Upper lobe of left lung (tissue), 6 donors: ENCODE measurements at places on chromosomes 11 and 22. TPM values are rescaled to one million over a fixed set of nuclear protein-coding genes. Genes with fewer than 3 reads are reported as not detected.

KRTAP5-8 gene
- total RNA-seq: not detected

MYOD1 gene
- total RNA-seq: not detected

NTM gene
- 4.1 TPM for total RNA-seq

P2RX6 gene
- total RNA-seq: 0.46 TPM

DNA sequence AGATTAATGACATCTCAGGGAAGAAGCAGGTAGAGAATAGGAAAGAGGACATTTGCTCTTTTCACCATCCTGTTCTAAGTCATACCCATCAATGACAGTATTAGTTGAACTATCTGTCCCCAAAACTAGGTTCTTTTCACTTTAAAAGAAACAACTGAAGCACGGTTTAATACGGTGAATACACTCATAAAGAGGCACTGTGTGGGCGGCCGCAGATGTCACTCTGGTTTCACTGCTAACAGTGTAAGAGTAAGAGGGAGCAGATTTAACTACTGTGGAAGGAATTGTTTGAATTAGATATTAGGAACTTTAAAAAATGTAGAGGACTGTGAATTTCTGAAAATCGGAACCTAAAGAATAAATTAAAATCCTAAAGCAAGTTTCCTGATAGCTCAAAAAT is 49.5 kb downstream of the VSIG10L2 start:
- no peak for DNase-seq

GRCh38 chr22:33577862-33578411 is 342.3 kb downstream of the LARGE1 start:
- no peak for DNase-seq

GRCh38 chr22:31344578-31345330 is 1.4 kb downstream of the PATZ1 start:
- peak; percentile 81 for DNase-seq

GRCh38 chr11:121740902-121741301 is 288.1 kb upstream of the SORL1-AS1 start:
- no peak for DNase-seq

GRCh38 chr11:280706-281485 is 2.7 kb downstream of the NLRP6 start:
- DNase-seq: no peak

GRCh38 chr11:8709002-8709672 is 26.5 kb downstream of the RPL27A start:
- DNase-seq: no peak

DNA sequence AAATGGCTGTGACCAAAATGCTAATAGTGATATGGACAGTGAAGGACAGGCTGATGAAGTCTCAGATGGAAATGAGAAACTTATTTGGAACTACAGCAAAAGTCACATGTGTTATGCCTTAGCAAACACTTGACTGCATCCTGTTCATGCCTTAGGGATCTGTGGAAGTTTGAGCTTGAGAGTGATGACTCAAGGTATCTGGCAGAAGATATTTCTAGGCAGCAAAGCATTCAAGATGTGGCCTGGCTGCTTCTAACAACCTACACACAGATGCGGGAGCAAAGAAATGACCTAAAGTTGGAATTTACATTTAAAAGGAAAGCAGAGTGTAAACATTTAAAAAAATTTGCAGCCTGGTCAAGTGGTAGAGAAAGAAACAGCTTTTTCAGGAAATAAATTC is 28.1 kb upstream of the CD81 start:
- no peak for DNase-seq

DNA sequence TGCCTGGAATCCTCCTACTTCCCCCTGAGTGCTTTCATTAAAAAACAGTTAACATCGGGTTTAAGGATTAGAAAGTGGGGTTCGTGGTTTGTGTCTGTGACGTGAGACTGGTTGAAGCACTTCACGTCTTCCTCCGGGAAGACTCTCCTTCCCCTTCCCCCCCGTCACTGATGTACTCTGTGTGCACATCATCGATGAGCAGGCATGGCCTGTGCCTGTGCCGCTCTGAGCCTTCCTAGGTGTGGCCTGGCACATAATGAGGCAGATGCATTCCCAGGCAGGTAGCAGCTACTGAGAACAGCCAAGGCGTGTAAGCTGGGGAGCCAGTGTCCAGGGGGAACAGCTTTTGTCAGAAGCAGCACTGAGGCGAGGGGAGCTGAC is 93.8 kb downstream of the BCR start:
- DNase-seq: no peak

- DNase-seq: no peak
These were observed 3.4 kb upstream of the FGF19 start for GRCh38 chr11:69707176-69707575.
